ENCODE measurements at places on chromosomes 3 and 15.

- no peak for DNase-seq
Measured at GRCh38 chr3:154398084-154398967, 31.7 kb downstream of the GPR149 start.

DNA sequence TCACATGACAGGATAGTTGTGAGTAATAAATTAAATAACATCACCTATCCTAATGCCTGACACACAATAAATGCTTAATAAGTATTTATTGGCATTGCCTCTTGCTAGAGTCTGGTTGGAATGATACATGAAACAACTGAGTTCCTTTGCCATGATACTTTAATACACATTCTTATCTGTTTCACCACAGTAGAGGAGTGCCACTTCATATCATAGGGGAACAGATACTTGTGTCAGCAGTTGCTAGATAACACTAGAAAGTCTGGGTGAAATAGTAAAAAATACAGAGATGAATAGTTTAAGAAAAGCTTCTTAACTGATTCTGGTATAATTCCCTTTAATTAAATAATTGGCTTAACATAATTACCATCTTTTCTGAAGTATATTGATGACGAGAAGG, 380.0 kb upstream of the GOLIM4 start:
- no peak for DNase-seq

- DNase-seq, result no peak
Measured at GRCh38 chr3:30638685-30639412, 32.4 kb downstream of the TGFBR2 start.

GRCh38 chr15:42759093-42759492, 22.2 kb upstream of the CDAN1 start:
- no peak for DNase-seq

DNA sequence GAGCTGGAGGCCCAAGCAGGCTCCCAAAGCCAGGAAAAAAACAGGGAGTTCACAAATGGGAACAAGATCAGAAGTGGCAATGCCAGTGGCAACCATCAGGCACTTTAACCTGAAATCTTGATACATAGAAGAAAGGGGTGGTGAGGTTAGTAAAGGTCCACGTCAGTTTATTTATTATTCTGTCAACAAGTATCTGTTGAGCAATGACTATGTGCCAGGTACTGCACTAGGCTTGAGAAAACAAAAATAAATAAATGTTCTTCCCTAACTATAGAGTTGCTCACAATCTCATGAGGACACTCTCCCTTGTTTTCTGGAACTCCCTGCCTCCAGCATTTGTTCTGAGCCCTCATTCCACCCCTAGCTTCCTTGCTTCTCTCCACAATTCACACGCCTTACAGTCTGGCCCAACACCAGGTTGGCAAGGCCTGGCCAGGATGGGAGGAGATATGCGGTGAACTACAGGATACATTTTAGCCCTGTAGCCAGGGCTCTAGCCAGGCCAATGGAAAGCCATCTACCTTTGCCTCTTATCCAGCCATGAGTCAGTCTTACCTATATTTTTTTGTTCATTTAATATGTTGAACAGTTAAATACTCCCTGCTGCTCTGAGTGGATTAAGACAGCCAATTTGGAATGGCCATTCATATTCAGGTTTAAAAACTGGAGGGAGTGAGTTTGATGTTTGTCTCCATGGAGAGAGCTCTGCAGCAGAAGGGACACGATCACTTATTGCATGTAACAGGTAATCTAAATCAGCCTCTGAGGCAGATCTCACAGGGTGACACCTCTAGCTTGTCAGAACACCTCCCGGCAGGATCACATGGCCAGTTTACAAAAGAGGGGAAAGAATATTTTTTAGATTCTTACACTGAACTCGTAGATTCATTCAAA, 161.9 kb upstream of the ATP11B start:
- no peak for DNase-seq

DNA sequence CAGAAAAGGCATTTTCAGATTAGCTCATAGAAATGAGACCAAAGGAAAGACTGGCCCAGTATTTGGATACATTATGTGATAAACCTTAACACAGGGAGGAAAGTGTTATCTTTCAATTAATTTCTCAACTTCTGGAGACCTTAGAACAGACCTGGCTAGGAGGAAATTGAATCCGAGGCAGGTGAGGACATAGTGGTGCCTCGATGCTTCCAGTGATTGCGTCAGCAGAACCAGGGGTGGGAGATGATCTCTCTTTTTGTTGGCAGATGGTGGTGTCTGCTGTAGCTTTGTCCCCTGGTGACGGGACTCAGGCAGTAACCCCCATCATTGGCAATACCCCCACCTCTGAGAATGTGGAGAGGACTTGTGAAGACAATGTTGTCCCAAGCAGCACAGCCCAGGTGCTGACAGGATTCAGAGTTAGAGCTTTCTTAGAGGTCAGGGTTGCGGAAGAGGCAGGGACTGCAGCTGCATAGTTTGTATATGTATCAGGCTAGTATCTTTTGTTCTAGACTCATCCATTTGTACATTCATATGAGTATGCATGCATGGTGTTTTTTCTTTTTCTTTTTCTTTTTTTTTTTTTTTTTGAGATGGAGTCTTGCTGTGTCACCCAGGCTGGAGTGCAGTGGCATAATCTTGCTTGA, 27.9 kb upstream of the MUC20 start:
- no peak for DNase-seq

DNA sequence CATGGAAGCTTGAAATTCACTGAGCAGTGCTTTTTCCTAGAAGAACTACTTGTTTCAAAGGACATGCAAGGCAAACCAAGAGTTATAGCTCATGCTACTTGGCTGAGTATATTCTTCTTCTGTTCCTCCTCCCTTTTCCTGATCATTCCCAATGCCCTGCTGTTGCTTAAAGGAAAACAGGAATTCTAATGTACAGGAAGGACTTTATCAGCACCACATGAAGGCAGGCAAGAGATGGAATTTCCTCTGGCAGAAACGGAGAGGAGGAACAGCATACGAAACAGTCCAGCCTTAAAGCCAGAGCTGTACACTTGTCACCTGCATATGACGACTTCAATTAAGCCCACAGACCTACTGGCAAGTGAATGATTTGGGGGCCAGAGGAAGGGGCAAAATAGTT, 15.7 kb downstream of the MEIS2 start:
- no peak for DNase-seq

DNA sequence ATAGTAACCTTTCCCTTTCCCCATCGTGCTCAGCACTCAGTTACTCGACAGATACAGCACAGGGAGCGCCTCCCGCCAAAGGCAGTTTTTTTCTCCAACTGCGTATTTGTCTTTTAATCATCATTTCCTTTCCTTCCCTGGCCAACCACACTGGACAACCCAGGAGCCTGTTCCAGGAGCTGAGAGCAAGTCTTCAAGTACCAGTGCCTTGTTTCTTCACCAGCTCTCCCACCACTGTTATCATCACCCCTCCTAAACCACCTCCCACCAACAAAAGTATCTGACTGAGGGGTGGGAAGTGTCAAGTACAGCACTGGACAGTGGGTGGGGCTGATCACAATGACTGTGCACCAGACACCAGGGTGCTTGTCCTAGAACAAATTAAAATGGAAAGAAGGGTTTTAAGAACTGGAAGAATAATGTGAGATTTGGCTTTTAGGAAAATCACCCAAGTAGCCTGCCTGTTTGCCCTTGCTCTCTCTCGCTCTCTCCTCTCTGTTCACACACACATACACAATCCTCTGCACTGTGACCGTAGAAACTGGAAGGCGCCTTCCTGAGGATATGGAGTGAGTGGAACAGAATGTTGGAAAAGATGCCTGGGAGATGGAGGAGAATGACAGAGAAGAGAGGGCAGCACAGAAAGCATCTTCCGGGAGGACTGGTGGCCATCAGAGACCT, 126.3 kb downstream of the TNIK start:
- no peak for DNase-seq

DNA sequence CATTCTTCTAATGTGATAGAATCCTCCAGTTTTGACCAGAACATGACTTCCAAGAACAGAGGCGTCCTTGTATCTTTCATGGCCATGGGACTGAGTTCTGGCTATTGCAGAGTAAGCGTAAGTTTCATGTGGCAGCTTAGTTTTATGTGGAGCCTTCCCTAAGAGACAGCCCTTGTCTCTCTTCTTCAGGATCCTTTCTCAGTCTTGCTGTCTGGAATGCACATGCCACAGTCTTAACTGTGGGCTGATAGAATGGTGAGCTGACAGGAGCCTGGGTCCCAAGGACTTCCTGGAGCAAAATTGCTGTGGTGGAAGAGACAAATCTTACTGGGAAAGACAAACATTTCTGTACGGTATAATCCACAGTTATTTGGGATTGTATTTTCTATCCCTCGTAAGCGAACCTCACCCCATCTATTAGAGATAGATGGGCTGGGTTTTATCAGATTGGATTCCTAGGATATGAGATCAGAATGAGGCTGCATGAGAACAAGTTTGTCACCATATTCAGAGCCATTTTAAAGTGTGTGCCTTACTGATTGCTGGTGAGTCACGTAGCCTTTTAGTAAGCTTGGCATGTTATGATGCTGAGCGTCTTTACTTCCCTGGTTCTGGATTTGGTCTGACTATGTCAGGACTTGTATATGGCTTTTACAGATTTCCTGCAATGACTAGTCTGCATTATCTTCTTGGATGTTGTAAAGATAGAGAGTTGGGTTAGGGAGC, 32.8 kb downstream of the CDIN1 start:
- no peak for DNase-seq

GRCh38 chr15:48898446-48898845, 20.5 kb downstream of the EID1 start:
- DNase-seq, result no peak

GRCh38 chr3:190988102-190988501, 125.6 kb upstream of the GMNC start:
- DNase-seq, result no peak

GRCh38 chr15:26985050-26985449, 14.1 kb downstream of the GABRG3 start:
- no peak for DNase-seq

DNA sequence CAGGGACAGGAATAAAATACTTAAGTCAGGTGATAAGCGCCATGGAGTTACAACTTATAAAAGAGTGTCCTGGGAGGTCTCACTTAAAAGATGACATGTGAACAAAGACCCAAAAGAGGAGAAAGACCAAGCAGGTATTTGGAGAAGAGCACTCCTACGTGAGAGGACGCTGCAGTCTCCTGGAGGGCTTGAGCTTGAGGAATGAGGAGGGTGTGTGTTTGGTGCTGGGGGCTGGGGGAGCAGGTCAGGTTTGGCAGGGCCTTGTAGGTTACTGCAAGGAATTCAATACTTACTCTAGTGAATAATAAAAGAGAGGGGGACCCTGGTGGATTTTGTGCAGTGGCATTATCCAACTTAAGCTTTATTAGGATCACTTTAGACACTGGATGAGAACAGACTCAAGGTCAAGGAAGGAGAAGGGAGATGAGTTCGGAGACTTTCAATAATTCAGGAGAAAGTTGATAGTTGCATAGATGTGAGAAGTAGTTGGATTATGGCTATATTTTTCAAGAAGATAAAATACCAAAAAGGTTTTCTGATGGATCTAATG, 32.4 kb downstream of the TNIK start:
- no peak for DNase-seq

- no peak for DNase-seq
Measured at GRCh38 chr3:77456431-77456830, 416.5 kb downstream of the ROBO2 start.

GRCh38 chr3:195788711-195789581, 22.8 kb downstream of the MUC4 start:
- no peak for DNase-seq

- peak; percentile 37 for DNase-seq
Measured at GRCh38 chr15:61051569-61052031, 177.5 kb downstream of the RORA start.

DNA sequence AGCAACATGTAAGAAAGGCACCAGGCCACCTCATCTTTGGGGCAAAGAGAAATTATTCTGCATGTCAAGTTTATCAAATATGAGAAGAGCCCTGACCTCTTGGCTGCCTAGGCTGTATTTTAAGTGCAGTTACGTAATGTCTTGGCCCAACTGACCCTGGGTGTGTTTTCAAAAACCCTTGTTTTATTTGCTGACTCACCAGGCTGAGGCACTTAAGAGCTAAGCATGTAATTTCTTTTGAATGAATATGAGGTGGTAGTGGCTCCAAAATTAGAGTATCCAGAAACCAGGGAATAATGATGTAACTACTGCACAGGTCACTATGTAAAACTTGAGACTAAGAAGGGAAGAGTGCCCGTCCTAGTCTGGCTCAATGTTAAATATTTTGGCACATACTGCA, 24.3 kb downstream of the PGPEP1L start:
- DNase-seq, result no peak

DNA sequence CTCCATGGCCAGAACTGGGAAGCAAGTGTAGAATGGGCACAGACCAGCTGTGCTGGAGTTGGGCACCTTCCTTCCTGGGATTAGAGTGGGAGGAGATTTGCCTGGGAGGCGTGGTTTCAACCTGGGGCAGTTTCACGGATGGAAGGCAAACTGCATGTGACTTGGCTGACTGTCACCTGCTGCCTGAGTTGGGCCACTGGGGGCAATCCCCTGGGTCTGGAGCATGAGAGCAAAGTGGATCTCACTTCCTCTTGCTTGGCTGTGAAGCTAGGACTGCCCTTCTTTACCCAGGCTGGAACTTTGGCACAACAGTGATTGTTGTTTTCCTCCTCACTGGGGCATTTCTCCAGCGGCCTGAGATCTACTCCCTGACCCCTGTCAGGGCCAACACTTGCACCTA, 1247.0 kb upstream of the EPHA6 start:
- DNase-seq, result no peak

Measured in WTC11 (cell line).